CD4-positive, alpha-beta T cell treated with Interleukin-2 at 100 ng/mL for 4 hours (primary cell): ENCODE measurements at places on chromosomes 2 and 18.

DNA sequence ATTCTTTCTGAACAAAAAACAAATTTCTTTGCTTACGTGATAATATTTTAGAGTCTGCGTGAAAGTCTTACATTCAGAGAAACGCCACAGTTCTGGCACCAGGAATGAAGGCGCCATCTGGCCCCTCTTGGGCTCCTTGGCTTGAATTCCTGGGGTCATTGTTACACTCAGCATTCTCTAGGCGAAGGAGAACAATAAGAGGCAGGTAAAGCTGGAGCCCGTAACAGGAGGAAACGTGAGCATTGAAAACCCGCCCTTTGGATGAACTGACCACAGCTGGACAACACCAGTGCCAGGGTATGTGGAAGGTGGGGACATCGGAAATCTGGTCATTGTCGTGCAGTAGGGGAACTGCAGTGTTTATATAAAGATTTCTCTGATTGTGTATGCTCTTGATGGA is 144.8 kb downstream of the RNF152 start:
- DNase-seq, result no peak

- no peak for DNase-seq
These were observed 39.7 kb upstream of the SOCS6 start for GRCh38 chr18:70249118-70249517.

DNA sequence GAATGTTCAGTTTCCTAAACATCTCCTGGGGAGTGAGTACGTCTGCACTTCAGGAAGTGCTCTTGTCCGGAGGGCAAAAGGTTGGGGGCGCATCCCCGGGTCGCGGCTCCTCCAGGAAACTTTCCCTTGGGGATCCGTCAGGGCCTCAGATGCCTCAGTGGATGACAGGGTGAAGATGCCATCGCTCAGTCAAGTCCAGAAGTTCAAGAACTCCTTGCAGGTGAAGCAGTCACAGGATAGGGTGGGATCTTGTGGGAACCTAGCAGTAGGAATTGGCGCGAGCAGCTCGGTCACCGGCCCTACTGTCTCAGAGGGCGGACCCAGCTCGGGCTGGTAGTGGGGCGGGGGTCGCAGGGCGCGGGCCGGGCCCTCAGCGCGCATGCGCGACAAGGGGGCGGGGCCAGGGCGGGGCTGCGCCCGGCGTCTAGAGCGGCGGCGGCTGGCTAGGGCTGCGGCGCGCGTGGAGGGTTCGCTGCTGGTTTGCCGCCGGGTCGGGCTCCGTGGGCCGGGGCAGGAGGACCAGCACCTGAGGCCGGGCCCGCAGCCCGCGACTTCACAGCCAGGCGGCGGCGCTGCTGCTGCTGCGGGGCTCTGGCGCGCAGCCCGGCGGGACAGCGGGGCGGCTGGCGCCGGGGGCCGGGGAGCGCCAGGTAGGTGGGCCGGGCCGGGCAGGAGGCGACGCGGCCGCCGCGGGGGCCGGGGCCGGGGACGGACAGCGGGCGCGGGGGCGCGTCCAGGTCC is at the start of gene INPP4A:
INPP4A (plus strand) TSS at position 423 of the 741 bp plus-strand sequence. CDS start 75,191 bp downstream, outside the sequence.
- DNase-seq, result peak; percentile 80

GRCh38 chr2:10981941-10982431 is 70.3 kb downstream of the KCNF1 start:
- no peak for DNase-seq

- DNase-seq, result no peak
These were observed 20.4 kb upstream of the MTERF4 start for GRCh38 chr2:241122376-241123002.

DNA sequence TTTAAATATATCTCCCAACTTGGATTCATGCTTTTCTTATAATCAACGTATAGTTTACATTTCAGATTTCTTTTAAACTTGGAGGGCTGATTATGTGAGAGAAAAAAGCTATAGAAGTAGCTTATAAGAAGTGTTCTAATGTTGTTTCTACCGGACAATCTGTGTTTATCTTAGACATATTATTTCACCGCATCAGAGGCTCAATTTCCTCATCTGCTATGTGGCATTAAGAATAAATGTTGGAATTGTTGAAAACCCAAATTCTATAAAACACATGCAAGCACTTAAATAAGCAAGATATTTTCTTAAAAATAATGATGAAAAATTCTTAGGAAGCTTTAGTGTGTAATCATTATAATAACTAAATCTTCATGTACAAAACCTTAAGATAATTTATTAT is 407.9 kb downstream of the HRH4 start:
- DNase-seq, result no peak

- DNase-seq, result no peak
These were observed 198.1 kb downstream of the VAPA start for GRCh38 chr18:10111944-10112343.
